H1 (cell line): ENCODE measurements at places on chromosomes 16 and 17. TPM values are rescaled to one million over a fixed set of nuclear protein-coding genes. Genes with fewer than 3 reads are reported as not detected.
A peak's percentile ranks its signal among the peaks of the same experiment; 100 is the strongest.

DNA sequence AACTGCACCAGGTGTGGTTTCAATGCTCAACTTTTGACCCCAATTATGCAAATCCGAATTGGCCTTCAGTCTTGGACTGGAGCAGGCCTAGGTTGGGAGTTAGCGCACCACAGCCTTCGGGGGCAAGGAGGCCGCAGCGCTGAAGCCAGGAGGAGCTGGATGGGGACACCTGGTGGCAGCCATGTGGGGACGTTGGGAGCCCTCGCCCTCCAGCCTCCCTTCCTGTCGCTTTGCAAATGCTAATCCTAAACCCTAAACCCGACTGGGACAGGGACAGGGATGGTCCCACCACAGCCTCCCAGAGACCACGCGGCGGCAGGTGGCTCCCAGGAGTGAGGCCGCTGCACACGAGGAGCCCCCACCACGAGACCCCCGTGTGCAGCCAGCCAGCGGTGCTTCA is 58.7 kb downstream of the KLHDC4 start:
- no peaks in the 10 kb centered on the region for H3K4me1 ChIP-seq
- H3K36me3 ChIP-seq: peaks cover 6% of the 10 kb centered on the region; the same call in 1 of the 2 replicates
- no peak overlapping the region for H3K4me3 ChIP-seq
- no peak overlapping the region for H3K27ac ChIP-seq
- no peaks in the 10 kb centered on the region for H3K27me3 ChIP-seq
- no peak for DNase-seq

The ABCC11 gene
- total RNA-seq: not detected in 2 replicates

DNA sequence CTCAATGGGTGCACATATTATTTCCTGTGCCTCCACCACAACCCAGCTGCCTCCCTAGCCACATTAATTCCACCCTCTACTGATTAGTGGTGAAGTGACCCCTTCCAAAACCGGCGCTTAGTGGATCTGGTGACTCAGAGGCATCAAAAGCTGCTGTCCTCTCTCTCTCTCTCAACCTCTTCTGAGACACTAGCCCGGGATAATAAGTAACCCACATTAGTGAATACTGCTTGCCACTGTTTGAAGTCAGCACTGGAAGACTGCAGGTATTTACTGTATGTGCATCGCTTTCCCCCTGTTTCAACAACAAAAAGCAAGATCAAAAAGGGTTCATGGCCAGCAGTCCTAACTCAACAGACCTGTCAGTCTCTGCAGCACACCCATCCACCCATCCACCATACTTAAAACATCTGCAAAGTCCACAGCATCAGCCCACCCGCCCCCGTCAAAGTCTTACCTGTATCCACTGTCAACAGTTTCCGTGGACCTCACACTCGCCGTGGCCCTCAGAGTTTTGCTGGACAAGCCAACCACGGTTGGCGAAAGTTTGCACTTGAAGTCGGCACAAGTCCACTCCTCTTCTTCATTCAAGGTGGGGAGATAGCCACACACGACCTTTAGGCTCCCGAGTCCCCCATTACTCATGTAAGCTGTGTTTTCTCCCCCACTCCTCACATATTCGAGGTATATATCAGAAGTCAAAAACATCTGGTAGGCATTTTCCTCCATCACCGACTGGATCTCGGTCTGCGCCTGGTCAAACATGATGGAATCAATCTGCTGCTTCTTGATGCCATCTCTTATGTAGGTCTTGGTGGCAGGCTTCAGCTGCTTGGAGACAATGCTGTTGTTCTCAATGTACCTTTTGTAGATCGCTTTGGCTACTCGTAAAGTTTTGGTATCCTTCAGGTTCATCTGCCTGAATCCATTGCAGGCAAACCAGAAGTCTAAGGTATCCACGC is 3.8 kb downstream of the AXIN2 start:
- H3K4me3 ChIP-seq: peak overlapping the region; percentile 92
- H3K36me3 ChIP-seq: no peaks in the 10 kb centered on the region
- H3K27me3 ChIP-seq: peaks cover 2% of the 10 kb centered on the region; the same call in 1 of the 2 replicates
- peaks cover 28% of the 10 kb centered on the region for H3K4me1 ChIP-seq

- no peak overlapping the region for H3K4me3 ChIP-seq
- no peaks in the 10 kb centered on the region; the same call in 1 of the 2 replicates for H3K36me3 ChIP-seq
- peaks cover 9% of the 10 kb centered on the region for H3K4me1 ChIP-seq
- H3K27ac ChIP-seq: no peak overlapping the region
- no peaks in the 10 kb centered on the region for H3K27me3 ChIP-seq
- no peak for DNase-seq
Observed at GRCh38 chr17:2634361-2634960, 41.0 kb downstream of the PAFAH1B1 start.

- H3K27me3 ChIP-seq: no peaks in the 10 kb centered on the region
- no peak for DNase-seq
- H3K4me1 ChIP-seq: no peaks in the 10 kb centered on the region
- no peak overlapping the region for H3K27ac ChIP-seq
- H3K36me3 ChIP-seq: no peaks in the 10 kb centered on the region
Observed at GRCh38 chr17:2181897-2182448, 121.6 kb downstream of the SMG6 start.
